Foreskin fibroblast (primary cell): ENCODE measurements at places on chromosomes 16 and 17.

DNA sequence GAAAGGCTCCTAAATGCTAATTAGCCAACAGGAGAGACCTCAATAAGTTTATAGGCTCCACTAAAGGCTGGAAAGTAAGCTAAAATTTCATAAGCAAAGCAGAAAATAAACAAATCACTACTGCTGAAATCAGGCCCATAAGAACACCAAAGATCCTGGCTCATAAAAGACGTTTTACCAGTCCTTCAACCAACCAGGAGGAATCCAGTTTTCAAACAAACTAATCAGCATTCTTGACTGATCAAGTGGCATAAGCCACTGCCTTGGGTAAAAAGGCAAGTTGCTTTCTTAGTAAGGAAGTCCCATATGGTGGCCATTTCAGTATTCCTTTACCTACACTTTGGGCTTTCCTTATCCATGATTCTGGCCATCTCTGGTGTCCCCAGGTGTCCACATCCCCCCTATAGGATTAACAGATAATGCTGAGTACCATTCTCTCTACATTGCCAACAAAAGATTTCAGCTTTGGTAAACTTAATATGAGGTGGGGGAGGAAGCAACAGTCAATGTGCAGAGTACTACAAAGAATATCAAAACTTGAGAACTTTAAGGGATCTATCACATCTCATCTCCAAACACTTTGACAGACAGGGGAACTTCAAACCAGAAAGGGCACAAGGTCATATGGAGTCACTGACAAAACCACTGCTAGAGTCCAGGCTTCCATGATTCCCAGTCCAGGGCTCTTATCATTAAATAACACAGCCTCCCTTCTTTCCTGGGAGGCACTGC lies 1.3 kb downstream of the TOM1L2 start:
- no peak for DNase-seq

DNA sequence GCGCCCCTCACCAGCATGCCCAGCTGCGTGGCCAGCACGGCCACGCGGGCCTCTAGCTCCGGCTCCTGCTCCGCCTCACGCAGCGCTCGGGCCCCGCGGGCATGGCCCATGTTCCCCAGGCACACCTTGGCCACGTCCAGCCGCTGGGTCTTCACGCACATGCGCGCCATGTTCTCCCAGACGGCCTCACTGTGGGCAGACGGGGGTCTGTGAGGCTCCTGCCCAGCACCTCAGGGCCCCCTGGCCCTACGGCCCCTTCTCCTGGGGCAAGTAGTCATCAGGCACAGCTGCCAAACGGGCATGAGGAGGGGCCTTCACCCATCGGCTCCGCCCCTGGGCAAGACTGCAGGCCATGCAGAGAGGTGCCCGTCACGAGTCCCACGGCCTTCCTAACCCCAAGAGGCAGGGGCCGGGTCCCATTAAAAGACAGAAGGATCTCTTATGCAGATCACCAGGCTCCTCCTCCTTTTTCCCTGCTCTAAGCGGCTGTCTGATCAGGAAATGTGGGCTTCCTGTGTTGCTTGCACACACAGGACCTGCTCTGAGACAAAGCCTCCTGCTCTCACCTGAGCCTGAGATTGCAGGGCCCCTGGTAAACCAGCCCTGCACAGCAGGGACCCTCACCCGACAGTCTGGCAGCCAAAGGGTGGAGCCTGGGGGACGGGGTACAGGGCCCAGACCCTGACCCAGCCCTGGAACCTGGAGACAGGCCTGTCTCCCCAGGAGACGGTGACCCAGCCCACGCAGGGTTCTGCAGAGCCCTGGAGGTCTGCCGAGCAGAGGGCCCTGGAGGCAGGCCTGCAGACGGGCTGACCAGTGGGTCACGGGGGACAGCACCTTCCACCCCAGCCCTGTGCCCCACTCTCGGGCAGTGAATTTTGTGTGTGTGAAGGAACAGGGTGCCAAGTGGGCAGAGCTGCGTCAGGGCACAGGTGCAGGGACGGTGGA lies 6.6 kb upstream of the TMEM204 start:
- no peak for DNase-seq

DNA sequence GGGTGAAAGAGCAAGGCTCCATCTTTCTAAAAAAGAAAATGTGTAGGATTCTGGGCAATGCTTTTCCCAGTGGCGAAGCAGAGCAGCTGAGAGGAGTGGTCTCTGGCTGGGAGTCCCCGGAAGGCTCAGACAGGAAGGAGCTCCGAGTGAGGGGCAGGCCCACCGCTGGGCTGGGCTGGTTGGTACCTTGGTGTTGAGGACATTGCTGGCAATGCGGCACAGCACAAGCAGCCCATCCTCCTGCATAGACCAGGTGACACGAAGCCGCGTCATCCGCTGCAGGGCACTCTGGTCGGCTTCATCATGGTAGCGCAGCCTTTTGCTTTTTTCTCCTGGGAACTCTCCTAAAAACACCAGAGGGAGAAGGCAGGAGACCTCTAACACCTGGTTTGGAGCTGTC lies 63.9 kb downstream of the GTF3C1 start:
- no peak for DNase-seq

DNA sequence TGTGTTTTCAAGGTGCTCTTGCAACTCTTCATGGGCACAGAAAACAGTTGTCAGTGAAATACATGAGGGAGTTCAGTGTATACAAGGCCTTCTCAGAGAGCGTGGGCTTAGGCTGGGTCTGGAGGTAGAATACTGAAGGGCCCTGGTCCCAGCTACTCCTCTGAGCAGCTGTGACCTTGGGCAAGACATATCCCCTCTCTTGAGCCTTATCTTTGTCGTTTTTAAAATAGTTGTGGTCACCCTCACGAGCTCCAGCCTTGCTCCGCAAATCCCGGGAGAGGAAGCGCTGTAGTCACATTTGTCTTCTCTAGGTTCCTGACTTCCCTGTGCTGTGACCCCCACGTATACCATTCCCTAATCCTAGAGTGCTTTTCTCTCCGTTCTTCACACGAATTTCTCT lies 3.6 kb downstream of the ZNRF1 start:
- DNase-seq: no peak

- DNase-seq: no peak
Observed at GRCh38 chr17:37225465-37225864, 150.3 kb upstream of the C17orf78 start.

GRCh38 chr17:62787366-62787765 lies 20.7 kb downstream of the MARCHF10 start:
- peak; percentile 33 for DNase-seq

DNA sequence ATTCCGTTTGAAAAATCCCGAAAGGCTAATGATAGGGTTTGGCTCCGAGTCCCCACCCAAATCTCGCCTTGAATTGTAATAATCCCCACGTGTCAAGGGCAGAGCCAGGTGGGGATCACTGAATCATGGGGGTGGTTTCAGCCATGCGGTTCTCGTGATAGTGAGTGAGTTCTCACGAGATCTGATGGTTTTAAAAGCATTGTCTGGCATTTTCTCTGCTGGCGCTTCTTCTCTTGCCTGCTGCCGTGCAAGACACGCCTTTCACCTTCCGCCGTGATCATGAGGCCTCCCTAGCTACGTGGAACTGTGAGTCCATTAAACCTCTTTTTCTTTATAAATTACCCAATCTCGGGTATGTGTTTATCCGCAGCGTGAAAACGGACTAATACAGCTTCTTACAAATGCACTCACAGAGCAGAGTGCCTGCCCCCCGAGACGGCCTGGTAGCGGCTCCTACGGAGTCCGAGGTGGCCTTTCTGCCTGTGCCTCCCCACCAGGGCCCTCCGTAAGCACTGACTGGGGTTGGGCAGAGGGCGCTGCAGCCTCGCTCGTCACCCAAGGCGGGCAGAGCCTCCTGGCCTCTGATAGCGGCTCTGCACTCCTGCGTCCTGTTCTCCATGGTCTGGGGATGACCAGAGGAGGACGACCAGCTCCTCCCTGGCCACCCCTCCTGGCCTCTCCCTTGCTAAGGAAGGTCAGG lies 131.7 kb downstream of the FOXL1 start:
- no peak for DNase-seq

GRCh38 chr16:54098247-54098646 lies 188.3 kb downstream of the IRX3 start:
- DNase-seq: no peak

GRCh38 chr17:81551458-81552243 lies 502 bp downstream of the FAAP100 start:
- DNase-seq: no peak

DNA sequence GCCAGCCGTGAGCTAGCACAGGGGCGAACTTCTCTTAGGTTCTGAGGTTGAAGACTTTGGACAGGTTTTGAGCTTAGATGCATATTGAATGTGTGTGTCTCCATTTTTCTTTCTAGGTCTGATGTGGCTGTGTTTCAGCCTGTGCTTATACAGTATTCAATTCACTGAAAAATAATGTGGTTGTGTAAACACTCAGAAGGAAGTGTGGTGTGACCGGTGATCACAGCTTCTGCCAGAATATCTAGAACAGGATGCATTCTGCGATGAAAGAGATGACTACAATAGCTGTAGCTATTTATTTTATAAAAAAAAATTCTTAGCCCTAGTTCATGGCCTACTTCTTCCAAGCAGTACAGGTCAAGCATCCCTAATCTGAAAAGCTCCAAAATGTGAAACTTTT lies 64.4 kb downstream of the MAP2K6 start:
- DNase-seq: no peak

GRCh38 chr16:1026784-1027500 lies 45.4 kb downstream of the SOX8 start:
- no peak for DNase-seq

DNA sequence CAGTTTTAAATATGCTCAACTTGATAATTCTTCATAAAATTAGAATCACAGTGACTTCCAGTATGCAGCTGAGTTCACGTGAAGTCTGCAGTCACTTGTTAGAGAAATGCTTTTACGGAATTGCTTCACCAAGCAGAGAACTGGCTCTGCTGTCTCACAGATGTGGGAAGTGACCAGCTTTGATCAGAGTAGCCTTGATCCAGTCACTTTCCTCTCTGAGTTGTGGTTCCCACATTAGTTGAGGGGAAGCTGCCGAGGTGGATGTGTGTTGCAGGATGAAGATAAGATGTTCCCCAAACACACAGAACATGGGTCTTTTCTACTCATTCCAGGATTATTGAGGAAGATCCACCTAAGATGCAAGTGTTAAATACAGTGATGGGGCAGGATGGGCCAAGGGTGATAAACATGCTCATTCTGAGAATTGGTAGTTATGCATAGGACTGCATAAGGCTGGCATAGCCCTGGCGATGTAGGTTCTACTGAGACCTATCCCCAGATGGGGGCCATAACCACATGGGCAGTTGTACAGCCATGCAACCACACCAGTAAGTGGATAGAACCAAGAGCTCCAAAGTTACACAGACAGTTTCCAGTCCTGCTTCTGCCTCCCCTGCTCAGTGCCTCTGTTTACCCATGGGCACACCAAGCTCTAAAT lies 168.9 kb upstream of the MAF start:
- no peak for DNase-seq

- peak; percentile 26 for DNase-seq
Observed at GRCh38 chr16:56734429-56734828, 4.5 kb downstream of the NUP93 start.

DNA sequence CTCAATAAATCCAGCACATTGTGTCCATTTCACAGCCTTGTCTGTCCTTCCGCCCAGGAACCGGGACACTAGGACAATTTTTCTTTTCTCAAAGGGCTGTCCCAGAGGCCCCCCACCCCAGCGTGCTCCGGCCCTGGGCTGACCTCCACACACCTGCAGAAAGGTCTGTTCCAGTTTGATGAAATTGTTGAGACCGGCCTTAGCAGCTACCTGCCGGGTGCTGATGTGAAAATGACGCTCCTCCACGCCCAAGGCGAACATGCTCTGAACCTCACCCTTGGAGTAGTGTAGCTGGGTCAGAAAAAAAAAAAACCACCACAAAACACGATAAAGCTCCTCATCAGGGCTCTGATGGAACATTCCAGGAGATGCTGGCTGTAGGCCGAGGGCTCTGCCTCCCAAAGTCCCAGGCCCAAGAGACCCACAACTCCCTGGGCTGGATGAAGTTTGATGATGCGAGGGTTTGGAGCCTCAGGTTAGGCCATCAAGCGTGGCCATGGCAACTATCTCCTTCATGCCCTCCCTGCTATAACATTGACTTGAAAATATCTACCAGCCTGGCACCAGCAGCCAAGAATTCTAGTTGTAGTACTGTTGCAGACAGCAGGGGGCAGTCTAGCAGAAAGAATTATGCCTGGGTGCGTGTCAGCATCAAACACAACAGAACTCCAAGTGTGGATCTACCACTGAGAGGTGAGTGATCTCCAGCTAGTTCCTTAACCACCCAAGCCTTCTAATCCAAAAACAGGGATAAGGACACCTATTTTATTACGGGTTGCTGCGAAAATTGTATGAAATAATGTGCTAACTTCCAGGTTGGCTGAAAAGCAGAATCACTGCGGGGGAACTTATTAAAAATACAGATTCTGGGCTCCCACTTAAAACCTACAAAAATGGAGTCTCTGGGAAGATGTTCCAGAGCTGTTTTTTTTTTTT lies 62.1 kb downstream of the RMI2 start:
- DNase-seq: peak; percentile 87

GRCh38 chr16:66604376-66605176 lies at the start of gene CMTM3:
TSS of gene CMTM3 (plus strand) at chr16:66604704. CDS start at chr16:66604806, 102 bp downstream.
- peak; percentile 44 for DNase-seq
